Cerebellum (tissue), 4 donors: ENCODE measurements at places on chromosomes 13 and 19.

- DNase-seq, result no peak
Measured at GRCh38 chr13:70253834-70254233, 145.6 kb upstream of the KLHL1 start.

- peak; percentile 14 for DNase-seq
Measured at GRCh38 chr19:41706741-41707501, 1.5 kb upstream of the CEACAM5 start.

DNA sequence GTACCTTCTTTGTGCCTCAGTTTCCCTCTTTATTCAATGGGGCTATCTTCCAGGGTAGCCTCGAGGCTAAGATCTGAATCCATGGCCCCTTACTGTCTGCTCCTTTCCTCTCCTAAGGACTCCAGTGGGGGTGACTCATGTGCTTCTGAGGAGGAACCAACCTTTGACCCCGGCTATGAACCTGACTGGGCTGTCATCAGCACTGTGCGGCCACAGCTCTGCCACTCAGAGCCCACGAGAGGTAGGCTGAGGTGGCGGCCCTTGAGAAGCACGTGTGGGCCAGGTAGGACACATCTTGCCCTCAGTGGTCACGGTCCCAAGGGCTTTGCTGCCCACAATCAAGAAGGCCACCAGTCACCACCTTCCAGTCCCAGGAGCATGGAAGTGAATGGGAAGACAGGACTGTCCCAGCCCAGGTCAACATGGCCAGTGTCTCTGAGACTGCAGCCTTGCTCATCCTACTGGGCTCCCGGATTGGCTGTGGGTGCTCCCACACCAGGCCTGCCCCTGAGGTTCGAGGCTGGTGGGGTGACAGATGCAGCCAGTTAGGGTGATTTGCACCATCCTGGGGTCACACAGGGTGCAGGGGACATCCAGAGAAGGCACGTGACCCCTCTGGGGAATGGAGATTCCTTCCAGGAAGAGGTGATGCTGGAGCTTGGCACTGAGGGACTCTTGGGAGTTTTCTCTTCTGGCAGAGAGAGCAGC is 2.8 kb downstream of the TBC1D17 start:
- no peak for DNase-seq

DNA sequence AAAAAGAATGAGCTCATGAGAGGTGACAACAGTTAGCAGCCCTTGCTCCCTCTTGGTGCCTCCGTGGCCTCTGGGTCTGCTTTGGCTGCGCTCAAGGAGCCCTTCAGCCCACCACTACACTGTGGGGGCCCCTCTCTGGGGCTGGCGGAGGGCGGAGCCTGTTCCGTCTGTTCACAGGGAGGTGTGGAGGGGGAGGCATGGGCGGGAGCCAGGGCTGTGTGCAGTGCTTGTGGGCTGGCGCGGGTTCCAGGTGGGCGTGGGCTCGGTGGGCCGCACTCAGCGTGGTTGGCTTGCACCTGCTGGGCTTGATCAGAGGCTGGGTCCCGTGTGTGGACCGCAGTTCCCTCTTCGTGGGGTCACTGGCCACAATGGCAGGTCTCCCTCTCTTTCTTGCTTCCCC is 953.4 kb upstream of the PRR20A start:
- no peak for DNase-seq

GRCh38 chr19:15177269-15178116 is 23.3 kb downstream of the NOTCH3 start:
- DNase-seq, result peak; percentile 85

GRCh38 chr13:60990032-60990733 is 425.5 kb downstream of the PCDH20 start:
- no peak for DNase-seq

DNA sequence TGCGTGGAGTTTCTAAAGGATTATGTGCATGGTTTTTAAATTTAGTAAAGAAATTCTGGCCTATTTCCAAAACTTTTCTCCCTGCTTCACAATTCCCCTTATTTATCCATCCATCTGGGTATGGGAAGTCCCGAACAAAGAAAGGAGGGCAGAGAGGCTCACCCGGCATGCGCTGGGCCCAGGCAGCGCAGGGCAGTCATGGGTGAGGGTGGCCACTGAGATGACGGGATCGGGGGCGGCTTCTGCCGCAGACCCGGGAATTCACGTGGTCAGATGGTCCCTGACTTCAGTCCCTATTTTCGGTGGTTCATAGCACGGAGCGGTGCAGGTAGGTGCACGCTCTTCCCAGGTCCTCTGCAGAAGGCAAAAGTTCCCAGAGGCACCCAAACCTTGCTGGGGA is 14.5 kb downstream of the IRS2 start:
- no peak for DNase-seq

- DNase-seq, result no peak
Measured at GRCh38 chr13:28349371-28349770, 145.6 kb downstream of the FLT1 start.

- DNase-seq, result no peak
Measured at GRCh38 chr13:85879014-85879413, 79.8 kb upstream of the SLITRK6 start.

DNA sequence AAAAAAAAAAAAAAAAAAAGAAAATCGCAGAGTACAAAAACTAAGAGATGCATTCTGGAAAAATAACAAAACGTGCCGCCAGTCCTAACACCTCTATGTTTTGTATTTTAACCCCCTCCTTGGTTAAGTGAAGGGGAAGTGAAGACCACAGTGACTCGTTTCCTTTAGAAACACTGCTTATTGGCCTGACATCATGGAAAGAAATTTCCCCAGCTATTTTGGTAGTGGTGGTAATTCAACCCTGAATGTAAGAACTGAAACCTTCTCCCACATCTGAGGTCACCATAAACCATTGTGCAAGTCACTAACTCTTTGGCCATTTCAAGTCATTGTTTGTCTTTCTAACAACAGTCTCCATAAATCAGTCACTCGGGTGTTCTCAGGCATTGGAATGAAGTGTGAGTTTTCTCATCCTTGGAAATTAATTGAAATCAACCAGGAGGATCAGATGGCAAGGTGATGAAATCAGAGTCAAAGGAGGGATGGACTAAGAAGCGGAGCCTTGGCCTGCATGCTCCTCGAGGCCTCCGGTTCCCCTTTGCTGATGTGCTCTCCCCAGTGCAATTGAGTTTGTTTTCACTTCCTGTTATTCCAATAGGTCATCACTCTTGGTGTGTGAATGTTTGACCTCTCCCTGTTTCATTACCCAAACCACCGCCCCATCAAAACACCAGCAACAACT is 443.9 kb downstream of the FGF9 start:
- no peak for DNase-seq

DNA sequence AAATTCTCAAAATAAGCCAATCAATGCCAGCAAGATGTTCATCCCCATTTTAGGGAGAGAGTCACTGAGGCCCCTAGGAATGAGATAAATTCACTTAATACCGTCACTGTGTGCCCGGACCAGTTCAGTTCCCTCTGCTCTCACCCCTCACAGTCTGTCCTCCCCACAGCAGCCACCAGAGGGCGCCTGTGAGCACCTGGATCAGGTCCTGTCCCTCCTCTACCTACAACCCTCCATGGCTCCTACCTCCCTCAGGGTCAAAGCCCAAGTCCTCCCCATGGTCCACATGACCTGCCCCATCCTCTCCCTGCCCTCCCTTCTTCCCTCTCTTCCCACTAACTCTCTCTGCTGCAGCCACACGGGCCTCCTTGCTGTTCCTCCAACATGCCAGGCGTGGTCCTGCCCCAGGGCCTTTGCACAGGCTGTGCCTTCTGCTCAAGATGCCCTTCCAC is 42.0 kb upstream of the NFIC start:
- no peak for DNase-seq

DNA sequence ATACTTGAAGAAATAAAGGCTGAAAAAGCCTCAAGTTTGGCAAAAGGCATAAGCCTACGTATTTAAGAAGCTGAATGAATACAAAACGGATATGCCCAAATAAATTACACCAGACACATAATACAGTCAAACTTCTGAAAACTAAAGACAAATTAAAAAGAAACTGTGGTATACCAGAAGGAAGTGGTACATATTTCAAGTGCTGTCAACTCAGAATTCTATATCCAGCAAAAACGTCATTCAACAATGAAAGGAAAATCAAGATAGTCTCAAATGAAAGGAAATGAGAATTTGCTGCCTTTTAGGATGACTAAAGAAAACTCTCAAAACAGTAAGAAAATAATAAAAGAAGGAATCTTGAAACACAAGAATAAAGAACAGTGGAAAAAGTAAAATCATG is 69.5 kb downstream of the POLR1D start:
- DNase-seq, result no peak

DNA sequence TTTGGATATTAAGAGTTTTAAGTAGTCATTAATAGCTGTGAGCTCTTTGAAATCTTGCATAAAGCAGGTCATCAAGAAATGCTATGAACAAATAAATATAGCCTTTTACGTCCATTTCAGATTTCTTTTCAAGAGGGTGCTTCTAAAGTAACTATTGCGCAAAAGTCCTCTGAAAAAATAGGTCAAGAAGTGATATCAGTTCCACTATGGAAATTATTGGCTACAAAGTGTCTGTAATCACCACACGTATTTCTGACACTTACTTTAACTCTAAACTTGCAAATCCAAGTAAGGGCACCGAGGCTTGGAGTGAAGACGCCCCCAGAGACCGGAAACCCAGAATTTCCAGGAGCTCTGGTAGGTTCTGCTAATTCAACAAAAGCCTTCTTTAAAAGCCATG is 44.9 kb upstream of the STARD13 start:
- DNase-seq, result no peak

GRCh38 chr19:51754109-51754508 is 2.4 kb upstream of the FPR1 start:
- no peak for DNase-seq

DNA sequence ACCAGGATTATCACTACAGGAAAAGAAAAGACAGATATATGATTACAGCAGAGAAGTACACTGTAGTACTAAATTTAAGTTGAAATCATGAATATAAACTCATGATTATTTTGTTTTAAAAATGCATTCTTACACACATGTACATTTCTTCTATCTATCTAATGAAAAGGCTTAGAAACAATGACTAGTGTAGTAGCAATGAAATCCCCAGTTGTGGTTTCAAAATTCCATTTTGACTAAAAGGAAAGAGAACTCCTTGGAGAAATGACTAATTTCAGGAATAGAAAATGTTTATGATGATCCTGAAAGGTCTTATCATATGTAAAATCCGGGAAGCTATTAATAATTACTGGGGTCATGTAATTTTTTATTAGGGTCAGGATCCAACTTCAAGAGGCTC is 195.0 kb upstream of the STARD13 start:
- DNase-seq, result no peak

DNA sequence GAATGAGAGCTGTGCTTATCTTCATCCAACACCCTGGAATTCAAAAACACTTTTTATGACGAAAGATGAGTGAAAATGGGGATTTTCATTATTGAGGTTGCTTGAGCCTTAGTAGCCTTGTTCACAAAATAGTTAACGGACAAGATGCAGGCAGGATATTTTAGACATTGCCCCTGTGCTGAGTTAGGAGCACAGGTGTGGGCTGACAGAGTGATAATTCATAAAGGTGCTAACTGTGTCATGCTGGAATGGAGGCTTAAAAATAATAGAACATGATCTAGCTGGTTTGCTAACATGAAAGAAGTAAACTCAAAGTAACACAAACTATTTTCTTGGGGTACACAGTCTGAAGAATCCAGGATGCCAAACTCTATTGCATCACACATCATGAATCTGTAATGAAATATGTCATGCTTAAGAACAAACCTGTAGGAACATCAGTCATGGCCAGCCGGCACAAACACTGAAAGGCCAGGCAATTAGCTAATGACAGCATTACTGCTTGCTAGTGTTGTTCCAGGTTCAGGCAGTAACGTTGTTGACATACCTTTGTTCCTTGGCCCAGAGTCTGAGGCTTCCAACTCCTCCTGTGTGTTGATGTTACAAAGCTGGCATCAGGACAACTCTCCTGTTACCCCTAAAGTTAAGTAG is 55.3 kb downstream of the FRY start:
- no peak for DNase-seq

DNA sequence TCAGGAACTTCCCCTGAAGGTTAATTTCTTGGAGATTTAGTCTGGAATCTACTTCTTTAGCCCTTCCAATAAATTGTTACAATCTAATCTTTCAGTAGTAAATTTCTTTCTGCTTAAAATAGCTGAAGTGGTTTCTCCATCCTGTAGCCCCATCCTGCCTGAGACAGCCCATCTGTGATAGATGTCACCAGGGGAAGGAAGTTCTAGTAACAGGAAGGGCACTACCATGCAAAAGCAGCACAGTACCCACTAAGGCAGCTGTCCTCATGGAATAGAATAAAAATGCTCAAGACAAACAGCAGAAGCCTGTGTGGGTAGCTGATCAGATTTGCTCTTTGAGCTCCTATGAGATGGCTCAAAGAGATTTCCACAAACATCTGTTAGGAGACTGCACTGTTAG is 1036.5 kb downstream of the SLITRK5 start:
- no peak for DNase-seq

- no peak for DNase-seq
Measured at GRCh38 chr19:3707868-3708206, 347 bp upstream of the TJP3 start.

GRCh38 chr13:54004026-54004699 is 975.5 kb downstream of the OLFM4 start:
- no peak for DNase-seq

DNA sequence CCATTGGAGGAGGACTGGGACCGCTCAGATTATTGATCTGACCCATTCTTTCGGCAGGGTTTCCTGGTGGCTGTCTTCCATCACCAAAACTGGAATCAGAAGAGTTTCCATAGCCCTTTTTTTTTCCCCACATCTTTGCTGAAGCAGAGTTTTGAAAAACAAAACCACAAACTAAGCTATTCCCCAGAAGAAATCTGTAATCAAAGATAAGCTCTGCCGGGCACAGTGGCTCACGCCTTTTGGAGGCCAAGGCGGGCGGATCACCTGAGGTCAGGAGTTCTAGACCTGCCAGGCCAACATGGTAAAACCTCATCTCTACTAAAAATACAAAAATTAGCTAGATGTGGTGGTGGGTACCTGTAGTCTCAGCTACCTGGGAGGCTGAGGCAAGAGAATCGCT is 4.2 kb upstream of the ICAM1 start:
- no peak for DNase-seq

GRCh38 chr19:51926784-51927741 is at the start of gene ZNF613:
Gene ZNF613 (plus strand): TSS chr19:51927472. CDS start chr19:51936221, 8,749 bp downstream.
- DNase-seq, result peak; percentile 94

DNA sequence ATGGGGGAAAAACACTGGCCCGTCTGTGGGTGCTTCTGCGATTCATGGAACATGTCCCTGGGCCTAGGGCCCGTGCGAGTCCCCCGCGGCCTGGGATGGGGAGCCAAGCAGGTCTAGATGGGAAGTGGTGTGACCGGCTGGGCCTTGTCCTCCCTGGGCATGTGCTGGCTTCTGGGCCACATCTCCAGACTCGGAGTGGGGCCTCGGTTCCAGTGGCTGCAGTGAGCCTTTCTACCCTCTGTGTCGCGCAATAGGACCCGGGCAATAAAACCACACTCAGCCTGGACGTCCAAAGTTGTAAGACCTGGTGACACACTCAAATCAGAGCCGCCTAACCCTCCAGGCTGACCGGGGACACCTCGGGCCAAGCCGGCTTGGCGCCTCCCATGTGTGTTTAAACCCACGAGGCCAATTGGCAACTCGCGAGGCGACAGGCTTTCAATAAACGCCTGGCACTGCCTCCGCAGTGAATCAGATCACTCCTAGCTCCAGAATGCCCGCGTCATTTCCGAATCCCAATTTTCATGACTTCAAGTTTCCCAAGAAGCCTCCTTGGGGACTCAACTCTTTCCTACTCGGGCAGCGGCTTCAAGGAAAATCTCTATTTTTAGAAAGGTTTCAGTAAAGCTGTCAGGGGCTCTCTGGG is 57.3 kb downstream of the KLF2 start:
- no peak for DNase-seq
